ENCODE measurements at places on chromosomes 12 and 14.

DNA sequence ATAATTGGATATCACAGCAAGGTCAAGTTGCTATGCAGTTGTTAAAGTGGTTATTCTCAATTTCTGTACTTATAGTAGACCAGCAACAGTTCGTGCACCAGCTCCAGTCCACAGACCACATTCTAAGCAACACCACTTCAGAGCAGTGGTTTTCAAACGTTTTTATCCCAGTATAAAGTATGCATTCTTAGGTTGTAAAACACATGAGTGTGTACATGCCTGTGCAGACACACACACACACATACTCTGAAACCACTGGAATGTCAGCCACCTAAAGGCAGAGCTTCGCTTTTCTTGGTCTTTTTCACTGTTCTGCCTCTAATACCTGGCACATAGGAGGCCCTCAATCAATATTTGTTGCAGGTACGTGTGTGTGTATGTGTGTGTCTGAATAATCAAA lies 22.2 kb upstream of the C12orf71 start:
- DNase-seq = no peak

DNA sequence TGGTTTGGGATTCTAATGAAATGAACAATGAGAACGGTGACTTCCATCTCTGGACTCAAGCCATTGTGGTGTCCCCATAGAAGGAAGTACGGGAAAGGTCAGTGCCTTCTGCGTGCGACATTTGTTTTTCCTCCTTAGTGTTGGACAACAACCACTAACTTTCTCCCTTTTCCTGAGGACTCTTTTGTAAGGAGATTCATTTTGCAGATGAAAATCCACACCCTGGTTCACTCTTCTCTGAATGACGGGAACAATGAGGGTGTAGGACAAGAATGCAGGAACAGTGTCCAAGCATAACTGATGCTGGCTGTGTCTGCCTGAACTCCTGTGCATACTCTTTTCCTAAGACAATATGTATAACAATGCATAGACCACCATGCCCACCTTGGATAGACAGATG lies 176.4 kb downstream of the STXBP6 start:
- no peak for DNase-seq

- no peak for DNase-seq
These were observed 70.3 kb downstream of the RIMBP2 start for GRCh38 chr12:130645751-130646150.

DNA sequence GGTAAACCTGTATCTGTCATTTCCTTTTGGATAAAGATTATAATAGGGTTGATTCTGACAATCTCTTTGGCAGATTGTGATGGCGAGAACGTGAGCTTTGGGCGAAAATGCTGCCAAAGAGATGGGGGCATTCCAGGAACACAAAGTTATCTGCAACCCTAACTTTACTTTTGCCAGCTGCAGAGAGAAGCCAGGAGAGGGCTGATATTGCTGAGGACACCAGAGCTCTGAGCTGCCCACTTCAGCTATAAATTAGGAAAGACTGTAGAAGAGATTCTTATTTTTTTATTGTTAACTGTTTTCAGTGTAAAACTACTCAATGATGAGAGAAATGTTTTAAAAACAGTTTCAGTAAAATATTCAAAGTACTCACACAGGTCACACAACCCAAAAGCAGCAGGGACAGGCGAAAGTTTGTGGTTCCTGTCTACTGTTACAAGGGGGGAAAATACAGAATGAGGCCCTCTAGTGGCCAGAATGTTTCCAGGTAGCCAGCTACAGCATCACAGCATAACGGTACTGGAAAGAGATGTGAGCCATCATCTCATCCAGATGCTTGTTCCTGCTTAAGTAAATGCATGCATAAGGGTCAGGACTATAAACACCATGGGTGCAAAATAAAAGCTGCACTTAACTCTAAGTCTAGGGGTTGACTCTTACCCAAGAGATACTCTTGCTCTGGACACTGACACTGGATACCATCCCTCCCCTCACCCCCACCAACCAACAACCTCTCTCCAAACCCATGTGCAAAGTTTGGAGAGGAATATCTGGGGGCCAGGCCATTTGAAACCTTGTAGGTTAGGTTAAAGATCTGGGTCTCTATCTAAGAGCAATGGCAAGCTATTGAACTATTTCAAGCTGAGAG lies 498.4 kb downstream of the RMST start:
- no peak for DNase-seq

DNA sequence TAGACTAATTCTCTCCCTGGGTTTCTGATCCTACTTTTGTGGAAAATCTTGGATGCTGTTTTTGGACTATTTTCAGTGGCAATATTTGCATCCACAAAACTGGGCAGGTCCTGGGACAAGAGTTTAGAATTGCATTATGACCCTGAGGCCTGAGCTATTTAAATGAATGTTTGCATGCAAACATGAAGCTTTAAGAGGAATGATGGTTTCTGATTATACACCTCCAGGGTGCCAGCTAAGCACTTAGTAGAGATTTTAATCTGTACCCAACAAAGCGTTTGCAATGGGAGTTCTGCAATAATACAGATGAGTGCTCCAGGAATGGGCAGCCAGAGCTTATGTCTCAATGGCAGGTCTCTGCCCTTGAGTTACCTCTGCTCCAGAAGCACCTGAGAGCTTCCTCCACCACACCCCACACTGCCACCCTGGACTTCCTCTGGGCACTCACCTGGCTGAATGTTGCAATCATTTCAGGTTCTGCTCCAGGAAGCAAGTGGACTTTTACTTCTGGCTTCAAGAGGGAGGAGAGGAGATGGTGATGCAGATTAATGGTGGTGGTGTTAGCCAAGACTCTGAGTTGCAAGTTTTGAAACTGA lies 6.0 kb upstream of the SPTLC2 start:
- no peak for DNase-seq

- no peak for DNase-seq
These were observed 3.7 kb upstream of the LTBP2 start for GRCh38 chr14:74615735-74616134.

Data from CD4-positive, alpha-beta T cell treated with Interleukin-15 for 4 hours (primary cell).